ENCODE measurements at places on chromosomes 12 and 14. TPM values are rescaled to one million over a fixed set of nuclear protein-coding genes. Genes with fewer than 3 reads are reported as not detected.

DNA sequence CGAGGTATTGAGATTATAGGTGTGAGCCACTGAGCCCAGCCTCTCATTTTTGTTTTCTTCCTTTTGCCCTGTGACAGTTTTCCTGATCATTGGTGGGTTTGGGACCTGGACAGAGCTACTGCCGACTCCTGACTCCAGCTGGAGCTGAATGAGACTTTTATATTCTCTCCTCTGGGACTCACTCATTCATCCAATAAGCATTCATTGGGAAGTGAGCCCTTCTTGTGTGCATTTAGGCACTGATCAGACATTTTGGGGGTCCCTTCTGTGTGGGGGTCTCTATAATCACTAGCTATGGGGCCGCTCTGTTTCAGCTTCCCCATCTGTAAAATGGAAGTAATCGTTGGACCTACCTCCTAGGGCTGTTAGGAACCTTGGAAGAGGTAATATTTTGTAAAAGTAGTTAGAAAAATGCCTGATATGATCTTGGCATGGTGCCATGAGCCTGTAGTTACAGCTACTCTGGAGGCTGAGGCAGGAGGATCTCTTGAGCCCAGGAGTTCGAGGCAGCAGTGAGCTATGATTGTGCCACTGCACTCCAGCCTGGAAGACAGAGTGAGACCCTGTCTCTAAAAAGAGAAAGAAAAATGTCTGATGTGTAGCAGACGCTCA, 7.2 kb downstream of the SH2B3 start:
- DNase-seq: no peak

GRCh38 chr14:77582511-77582910, 33.9 kb downstream of the SPTLC2 start:
- DNase-seq: no peak

DNA sequence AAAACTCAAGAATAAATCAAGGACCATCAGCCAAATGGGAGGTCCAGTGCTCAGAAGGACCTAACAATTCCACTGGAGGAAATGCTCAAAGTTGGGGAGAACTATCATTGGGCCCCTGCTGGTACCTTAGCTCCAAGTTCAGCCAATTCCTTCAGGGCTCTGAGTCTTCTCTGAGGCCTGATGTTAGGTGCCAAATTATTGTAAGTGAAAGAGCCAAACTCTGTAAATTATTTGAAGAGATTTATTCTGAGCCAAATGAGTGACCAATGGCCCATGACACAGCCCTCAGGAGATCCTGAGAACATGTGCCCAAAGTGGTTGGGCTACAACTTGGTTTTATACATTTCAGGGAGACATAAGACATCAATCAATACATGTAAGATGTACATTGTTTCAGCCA, 8.2 kb upstream of the TMEM263 start:
- DNase-seq: no peak

DNA sequence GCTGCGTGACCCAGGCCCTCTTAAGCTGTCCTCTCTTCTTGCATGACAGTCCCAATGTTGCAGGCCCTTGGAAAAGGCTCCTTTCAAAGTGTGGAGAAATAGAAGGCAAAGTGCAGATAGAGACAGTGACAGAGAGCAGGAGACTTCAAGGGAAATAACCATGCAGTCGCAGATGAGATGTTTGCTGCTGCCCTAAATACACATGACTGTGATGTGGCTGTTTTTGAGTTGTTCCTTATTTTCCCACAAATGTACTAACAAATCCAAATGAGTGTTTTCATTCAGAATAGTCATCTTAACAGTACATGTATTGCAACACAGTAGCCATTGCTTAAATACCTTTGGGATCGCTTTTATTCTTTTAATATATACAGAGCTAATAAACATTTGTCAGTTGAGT, 101.6 kb downstream of the SLC15A5 start:
- DNase-seq: no peak

DNA sequence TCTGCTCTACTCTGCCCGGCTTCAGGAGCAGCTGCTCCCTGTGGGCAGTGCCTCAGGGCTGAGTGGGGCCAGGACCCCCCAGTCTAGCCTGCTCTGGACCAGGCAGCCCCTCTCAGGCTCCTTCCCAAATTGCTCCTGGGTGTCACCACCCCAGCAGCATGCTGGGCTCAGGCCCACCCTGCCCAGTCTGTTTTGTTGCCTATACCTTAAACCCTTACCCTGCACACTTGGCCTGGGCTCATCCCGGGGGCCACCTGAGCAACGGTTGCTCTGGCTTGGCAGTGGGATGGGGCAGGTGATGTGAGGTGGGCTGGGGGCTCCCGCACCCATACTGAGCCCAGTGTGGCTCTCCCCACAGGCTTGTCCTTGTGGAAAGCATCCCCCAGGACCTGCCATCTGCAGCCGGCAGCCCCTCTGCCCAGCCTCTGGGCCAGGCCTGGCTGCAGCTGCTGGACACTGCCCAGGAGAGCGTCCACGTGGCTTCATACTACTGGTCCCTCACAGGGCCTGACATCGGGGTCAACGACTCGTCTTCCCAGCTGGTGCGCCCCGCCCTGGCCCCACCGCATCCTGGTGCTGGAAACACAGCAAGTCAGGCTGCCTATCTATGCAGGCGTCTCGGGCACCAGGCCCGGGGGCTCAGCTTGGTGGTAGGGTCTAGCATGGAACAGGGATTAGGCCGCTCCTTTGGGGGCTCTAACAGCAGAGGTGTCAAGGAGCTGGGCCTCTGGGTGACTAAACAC, 3.9 kb downstream of the PLD4 start:
- no peak for DNase-seq

DNA sequence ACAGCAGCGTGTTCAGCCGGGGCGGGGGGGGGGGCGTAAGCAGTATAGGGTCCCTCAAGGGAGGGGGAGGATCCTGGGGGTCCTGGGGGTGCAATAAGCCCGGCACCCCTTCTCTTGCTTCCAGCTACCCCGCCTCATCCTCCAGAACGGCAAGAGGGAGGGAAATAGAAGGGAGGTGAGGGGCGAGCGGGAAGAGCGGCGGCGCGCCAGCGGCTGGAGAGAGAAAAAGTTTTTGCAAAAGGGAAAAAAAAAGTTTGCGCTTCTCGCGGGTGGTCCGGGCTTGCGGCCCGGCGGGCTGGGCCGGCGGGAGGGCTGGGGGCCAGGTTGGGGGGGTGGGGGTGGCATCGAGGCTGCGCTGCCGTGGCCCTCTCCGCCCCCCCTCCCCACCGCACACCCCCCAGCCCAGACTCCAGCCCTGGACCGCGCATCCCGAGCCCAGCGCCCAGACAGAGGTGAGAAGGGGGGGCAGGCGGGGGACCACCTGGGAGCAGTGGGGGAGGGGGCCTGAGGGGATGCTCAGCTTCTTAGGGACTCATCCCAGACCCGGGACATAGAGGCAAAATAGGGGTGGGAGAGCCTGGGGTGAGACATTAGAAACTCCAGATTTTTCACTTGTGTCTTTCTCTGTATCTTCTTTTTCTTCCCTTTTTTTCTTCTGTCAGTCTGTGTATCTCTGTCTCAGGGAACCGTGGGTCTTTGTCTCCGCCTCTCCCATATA, at the start of gene GLI1:
TSS of gene GLI1 (plus strand) at position 36 of the 718 bp plus-strand sequence. CDS start 3,907 bp downstream, outside the sequence.
- DNase-seq: no peak

DNA sequence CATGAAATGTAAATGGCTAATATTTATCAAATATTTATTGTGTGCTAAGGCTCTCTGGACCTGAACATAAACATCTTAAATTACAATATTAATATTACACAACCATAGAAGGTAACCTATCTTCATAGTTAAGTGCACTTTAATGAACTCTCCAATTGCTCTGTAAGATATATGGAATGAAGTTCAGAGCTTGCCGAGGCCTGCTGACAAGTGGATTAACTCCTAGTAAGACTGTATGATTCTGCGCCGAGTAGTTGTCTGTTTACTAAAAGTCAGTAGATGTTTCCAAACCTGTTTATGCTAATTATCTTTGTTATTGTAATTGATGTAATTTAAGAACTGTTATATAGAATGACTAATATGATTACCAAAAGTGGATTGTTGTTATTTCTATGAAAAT, 77.2 kb downstream of the PTPRR start:
- no peak for DNase-seq

DNA sequence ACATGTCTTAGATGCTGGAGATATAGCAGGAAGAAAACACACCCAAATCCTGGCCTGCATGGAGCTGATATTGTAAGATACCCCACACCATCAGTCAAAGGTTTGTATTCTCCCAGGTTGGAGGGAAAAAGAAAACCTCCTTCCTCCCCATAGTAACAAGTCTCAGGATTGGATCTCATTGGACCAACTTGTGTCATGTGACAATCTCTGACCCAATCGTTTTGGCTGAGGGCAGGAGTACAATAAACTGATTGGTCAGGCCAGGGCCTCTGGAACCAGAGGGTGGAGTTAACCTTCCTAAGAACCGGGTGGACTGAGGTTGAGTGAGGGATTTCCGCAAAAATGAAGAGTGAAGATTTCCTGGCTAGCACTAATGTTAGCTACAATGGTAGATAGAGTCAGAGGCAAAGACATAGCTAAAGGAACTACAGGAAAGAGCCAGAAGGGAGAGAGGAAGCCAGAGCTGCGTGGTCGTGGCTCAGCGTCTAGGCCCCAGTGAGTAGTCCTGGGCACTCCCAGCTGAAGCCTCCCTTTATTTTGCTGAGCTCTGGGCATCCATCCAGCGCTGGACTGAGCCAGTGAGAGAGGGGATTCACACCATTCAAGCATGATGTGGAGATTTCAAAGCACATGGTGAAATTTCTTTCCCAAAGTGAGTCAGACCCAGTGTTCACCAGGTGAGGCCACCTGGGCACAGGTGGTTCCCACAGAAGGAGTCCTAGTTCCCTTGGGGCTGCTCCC, 219.9 kb downstream of the AACS start:
- no peak for DNase-seq

DNA sequence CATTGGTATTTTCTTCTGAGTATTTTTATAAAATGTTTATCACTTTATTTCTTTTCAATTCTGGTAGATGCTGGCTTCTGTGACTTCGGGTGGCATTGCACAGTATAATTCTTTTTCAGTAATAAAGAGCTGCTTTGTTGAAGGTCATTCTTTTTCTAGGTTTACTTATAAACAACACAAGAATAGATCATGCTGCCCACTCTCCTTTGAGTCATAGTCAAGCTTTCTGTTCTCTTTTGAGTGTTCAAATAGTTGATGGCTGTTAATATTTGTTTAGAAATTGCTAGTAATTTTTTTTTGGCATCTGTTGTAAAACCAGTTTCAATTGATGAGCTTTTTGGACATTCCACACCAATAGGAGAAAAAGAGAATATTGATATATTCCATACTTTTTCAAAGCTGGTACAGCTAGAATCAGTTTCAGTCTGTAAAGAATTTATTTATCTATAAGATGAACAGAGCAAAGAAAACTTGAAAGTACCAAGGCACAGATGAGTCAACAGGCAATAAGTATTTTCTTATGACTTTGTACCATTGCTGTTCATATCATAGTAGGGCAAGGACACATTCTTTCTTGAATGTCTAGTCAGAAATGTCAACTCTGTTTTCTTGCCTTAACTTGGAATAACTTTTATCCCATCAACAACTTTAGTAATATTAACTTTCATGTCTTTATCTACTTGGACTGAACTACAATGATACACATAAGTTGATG, 513.0 kb upstream of the SEL1L start:
- no peak for DNase-seq

DNA sequence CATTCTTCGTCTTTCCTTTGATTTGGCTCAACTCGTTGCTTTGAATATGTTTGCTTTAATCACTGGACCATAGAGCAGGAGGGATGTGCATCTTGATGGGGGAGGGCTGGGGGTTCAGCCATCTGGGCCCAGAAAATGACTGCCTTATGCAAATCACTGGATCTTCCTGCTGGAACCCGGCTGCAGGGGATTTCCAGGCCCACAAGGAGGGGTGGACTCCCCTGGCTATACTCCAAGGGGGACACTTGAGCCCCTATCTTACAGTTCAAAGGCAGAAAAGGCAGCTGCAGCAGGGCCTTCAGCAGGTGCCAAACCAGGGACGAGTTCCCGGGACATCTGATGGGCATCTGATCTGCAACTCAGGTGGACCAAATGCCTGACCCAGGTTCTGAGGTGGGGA, 122.5 kb downstream of the DICER1 start:
- DNase-seq: no peak

DNA sequence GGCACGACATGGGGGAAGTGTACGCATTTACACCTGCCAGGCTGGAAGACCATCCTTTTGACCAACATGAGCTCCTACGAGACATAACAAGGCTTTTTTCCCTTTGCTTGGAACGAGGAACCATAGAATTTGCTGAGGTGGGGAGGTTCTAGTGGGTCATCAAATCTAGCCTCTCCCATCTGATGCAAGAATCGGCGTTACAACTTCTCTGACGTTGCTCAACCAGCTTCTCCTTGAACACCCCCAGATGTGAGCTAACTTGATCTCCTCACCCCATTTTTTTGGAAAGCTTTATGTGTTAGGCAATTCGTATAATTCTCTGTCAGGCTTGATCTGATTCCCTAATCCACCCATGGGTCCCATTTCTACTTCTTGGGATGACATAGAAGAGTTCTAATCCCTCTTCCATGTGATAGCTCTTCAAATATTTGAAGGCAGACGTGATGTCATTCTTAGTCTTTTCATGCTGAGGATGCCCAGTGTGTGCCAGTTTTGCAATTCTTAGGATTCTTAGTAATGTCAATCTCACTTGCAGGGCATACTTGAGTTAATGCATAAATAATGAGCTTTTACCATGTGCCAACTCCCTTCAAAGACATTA, 163.6 kb upstream of the PARP11 start:
- DNase-seq: no peak

GRCh38 chr12:66044731-66045130, 85.8 kb downstream of the LLPH start:
- DNase-seq: no peak

GRCh38 chr14:94292526-94292871, 569 bp downstream of the SERPINA10 start:
- DNase-seq: no peak

- peak; percentile 86 for DNase-seq
Measured at GRCh38 chr14:32473464-32473855, 144.4 kb downstream of the AKAP6 start.

DNA sequence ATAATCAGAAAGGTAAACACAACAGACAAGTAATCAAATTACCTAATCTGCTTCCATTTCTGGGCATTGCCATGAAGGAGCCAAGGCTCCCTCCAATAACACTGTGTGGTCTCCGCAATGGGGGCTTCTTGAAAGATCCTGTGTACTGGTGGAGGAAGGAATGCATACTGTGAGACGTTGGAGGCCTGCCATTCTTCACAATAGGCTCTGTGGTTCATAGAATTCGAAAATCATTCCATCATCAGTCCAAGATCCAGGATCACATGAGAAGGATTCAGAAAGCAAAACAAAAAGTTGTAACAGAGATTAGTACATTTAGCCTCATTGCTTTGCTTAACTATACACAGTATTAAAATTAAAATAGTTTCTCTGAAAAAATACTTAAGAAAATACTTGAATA, 76.3 kb downstream of the CDK17 start:
- no peak for DNase-seq

GRCh38 chr14:104794631-104794992, 936 bp downstream of the AKT1 start:
- no peak for DNase-seq

GRCh38 chr12:26273811-26274210, 78.4 kb downstream of the SSPN start:
- no peak for DNase-seq

GRCh38 chr12:103879048-103879692, 38.1 kb upstream of the NT5DC3 start:
- no peak for DNase-seq

Gene IQSEC3
- total RNA-seq: 1.6 TPM

Gene JAG2
- total RNA-seq: 12.7 TPM

Gene RD3L
- total RNA-seq: not detected

Gene SLC5A8
- total RNA-seq: 0.06 TPM

Gene OR4E2
- not detected for total RNA-seq

Gene CCDC197
- not detected for total RNA-seq

Gene TMEM132D
- total RNA-seq: not detected

Gene CLEC7A
- total RNA-seq: 10.8 TPM

Gene SRRM4
- 0.03 TPM for total RNA-seq

Gene TSPAN9
- total RNA-seq: 38.7 TPM

Gene RASSF9
- total RNA-seq: 1.9 TPM
